Renal pelvis (tissue), 12 donors: ENCODE measurements at places on chromosomes 13 and 19.

- no peak for DNase-seq
These were observed 2.0 kb upstream of the A1BG start for GRCh38 chr19:58355215-58355796.

DNA sequence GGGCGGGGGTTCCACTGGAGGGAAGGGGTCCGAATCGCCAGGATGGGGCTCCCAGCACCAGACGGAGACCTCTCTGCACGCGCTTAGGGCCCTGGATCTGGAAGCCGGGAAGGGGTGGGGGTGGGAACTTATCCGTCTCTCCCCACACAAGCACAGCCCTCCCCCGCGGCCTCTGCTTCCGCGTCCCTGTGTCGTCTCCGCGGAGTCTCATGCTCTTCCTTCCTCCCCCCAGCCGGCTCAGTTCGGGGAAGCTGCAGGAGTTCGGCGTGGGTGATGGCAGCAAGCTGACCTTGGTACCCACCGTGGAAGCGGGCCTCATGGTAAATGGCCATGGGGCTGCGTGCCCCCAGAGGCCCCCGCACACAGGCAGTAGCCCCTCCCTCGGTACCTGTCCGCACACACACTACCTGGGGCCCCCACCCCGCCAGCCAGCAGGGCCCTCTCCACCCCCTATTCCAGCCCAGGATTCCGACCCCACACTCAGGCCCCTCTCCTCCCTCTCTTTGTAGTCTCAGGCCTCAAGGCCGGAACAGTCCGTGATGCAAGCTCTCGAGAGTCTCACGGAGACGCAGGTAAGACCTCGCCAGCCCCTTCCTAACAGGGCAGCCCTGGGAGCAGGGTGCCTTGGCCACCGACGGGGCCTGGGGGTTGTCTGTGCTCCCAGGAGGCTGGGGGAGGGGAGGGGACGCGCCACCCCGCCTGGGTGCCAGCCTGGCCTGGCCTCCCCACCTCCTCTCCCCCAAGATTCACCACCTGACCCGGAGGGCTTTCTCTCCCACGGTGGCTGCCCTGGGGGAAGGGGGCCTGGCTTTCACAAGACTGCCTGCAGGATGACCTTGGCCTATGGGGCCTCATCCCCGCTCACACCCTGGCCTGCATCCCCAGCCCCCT is 3.2 kb downstream of the MIDN start:
- no peak for DNase-seq

DNA sequence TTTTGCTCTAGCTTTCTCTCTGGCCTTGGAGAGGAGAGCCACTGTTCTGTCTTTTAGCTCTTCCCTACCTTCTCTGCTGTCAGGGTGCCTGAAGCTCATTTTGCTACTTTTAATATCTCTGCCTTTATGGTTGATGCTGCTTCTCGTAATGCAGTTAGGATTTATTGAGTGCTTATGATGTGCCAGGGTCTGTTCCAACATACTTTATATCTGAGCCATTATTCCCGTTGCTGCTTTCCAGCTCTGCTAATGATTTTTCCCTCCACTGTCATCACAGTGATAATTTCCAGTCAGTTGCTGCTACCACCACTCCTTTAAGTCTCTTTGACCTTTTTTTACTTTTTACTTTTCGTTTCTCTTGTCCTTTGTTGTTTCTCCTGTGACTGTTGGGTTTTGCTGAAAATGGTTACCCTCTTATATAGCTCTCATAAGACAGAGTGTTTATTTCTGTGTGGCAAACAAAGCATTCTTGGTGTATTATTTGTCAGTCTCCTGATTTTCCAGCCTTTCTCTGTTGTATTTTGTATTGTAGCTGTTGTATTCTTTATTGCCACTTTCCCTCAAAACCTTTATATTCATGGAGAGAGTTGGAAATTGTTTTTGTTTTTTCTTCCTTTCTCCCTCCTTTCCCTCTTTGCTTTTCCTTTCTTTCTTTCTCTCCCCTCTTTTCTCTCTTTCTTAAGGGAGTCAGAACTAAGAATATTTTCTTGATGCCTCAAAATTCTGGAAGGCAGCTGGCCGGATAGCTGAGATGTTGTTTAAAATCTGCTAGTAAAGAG is 37.4 kb downstream of the COG6 start:
- no peak for DNase-seq

- DNase-seq: no peak
These were observed 34.0 kb upstream of the SPRY2 start for GRCh38 chr13:80374901-80375300.
